Fibroblast of skin of right biceps (primary cell): ENCODE measurements at places on chromosomes 4 and X.

- DNase-seq, result no peak
Observed at GRCh38 chrX:30948626-30949025, 59.6 kb upstream of the TAB3 start.

DNA sequence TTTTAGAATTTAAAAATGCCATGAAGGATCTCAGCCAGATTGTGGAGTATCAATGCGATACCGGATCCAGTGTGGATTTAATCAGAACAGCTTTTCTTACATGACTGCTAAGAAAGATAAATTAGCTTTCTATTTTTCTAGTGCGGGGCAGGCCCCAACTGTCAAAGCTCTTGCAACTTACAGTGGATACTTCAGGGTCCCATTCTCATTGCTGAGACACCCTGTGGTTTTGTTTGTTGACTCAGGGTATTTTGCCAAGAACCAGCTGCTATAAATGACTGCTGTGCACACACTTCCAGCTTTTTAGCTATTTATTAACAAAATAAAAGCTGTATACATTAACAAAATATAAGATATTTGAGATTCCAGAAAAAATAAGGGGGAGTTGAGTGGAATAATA, 166.4 kb downstream of the DCLK2 start:
- peak; percentile 83 for DNase-seq

- no peak for DNase-seq
Observed at GRCh38 chr4:139020384-139020783, 4.8 kb downstream of the NOCT start.

DNA sequence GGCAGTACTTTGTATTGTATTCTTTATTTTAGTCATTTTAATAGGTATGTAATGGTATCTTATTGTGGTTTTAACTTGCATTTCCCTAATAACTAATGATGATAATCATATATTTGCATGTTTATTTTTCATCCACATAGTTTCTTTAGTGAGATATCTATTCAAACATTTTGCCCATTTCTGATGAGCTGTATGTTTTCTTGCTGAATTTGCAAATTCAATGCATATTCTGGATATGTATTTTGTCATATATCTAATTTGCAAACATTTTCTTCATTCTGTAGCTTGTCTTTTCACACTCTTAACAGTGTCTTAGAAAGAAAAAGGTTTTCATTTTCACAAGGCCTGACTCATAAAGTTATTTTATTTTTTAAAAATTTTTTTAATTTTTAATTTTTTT, 372.1 kb downstream of the ZNF674 start:
- no peak for DNase-seq

GRCh38 chr4:7515390-7515902, 80.7 kb upstream of the PSAPL1 start:
- no peak for DNase-seq

GRCh38 chr4:165379678-165380064, 863 bp downstream of the CPE start:
- DNase-seq, result no peak

DNA sequence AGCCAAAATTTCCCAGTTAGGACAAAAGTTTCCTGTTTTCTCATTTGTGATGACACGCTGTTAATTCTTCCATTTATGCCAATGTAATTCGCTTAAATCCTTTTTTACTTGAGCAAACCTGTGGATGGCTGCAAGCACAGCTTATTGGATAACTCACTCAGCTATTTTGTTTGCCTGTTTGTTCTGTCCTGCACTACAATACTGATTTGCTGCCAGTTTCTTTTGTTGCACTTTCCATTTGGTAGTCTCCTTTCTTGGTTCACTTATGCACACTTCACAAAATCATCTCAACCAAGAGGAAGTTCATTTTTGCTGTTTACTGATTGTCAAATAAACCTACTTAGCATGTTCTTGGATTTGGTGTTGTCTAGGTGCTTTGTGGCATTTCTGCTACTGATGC, 40.3 kb downstream of the MFAP3L start:
- no peak for DNase-seq
